ENCODE measurements at places on chromosomes 13 and 19.

DNA sequence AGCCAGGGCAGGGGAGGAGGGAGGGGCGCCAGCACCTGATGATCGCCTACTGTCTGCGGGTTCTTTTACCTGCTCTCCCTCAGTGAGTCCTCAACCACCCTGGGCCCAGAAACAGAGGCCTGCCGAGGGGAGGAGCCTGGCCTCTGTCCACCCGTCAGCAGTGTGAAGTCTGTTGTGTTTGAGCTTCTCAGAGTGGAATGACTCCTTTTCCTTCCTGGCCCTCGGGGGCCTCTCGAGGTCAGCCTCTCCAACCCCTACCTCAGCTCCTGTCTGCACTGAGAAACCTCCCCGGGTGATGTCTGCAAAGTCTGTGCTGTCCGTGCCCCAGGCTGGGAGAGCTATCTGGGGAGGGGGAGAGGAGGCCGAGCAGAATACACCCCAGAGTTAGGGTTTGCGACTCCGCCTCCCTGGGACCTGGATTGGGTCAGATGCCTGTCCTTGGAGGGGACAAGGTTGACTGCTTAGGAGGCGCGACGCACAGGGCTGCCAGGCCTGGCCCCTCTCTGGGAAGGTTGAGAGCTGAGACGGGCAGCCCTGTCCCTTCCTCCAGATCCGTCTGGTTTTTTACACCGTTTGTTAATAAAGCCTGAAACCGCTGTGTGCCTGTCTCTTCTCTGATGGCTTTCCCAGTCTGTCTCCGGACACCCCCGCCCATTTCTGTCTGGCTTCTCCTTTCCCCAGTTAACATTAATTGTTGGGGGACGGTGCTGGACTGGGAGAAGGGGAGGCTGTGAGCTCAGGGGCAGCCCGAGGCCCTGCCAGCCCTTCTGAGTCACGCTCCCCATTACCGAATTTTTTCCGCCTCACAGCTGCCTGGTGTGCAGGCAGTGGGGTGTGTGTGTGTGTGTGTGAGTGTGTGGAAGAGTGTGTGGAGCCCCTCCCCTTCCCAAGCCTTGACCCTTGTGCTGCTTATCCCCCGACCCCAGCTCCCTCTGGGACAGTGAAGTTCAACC is 989 bp upstream of the SSC5D start:
- peak; percentile 2 for DNase-seq

- no peak for DNase-seq
These were observed 17.0 kb downstream of the RXFP2 start for GRCh38 chr13:31756346-31756745.

- no peak for DNase-seq
These were observed 9.3 kb upstream of the LRRC25 start for GRCh38 chr19:18406749-18407148.

- DNase-seq: no peak
These were observed 26.8 kb downstream of the RBM26 start for GRCh38 chr13:79379274-79379673.

DNA sequence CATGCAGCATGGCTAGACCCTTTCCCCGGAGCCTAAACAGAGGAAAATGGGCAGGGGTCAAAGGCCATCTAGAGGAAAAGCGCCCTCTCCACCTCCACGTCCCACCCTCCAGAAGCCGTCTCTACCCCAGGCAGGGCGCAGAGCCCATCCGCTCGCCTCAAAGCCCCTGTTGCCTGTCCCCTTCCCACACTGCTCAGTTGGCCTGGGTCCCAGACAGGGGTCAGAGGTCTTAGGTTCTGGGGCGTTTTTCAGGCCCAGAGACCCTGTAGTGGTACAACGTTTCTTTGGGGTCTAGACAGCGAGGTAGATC is 285 bp downstream of the TMEM143 start:
- no peak for DNase-seq

- no peak for DNase-seq
These were observed 17.2 kb downstream of the FUT6 start for GRCh38 chr19:5822181-5822844.

GRCh38 chr19:45098521-45099466 is 5.8 kb downstream of the PPP1R37 start:
- DNase-seq: peak; percentile 48

DNA sequence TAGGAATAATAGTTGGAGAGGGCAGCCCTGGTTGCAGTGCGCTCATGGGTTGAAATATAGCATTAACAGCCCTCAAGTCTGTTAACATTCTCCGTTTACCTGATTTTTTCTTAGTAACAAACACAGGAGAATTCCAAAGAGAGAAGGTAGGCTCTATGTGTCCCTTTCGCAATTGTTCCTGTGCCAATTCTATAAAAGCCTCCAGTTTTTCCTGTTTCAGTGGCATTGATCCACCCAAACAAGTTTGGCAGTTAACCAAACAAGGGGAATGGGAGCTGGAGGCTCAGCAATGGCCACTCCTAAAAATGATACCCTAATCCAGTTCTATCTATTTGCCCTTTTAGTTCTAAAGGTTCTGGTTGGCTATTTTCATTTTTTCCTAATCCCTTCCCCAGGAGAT is 151.6 kb downstream of the ZNF486 start:
- DNase-seq: no peak

DNA sequence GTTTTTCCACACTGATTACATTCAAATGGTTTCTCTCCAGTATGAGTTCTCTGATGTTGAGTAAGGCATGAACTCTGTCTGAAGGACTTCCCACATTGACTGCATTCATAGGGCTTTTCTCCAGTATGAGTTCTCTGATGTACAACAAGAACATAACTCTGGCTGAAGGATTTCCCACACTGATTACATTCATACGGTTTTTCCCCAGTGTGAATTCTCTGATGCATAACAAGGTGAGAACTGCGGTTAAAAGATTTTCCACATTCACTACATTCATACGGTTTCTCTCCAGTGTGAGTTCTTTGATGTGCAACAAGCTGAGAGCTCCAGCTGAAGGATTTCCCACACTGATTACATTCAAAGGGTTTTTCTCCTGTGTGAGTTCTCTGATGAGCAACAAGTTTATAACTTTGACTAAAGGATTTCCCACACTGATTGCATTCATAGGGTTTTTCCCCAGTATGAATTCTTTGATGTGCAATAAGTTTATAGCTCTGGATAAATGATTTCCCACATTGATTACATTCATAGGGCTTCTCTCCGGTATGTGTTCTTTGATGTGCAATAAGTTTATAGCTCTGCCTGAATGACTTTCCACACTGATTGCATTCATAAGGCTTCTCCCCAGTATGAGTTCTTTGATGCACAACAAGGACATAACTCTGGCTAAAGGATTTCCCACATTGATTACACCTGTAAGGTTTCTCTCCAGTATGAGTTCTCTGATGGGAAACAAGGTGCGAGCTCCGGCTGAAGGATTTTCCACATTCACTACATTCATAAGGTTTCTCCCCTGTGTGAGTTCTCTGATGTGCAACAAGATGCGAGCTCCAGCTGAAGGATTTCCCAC is 23.5 kb downstream of the ZNF180 start:
- no peak for DNase-seq

Data from cerebellar nuclear complex (tissue), 1 donor.